ENCODE measurements at places on chromosomes 13 and 19. TPM values are rescaled to one million over a fixed set of nuclear protein-coding genes. Genes with fewer than 3 reads are reported as not detected.

- DNase-seq, result no peak
Measured at GRCh38 chr13:48210178-48210577, 22.8 kb upstream of the ITM2B start.

- no peak for DNase-seq
Measured at GRCh38 chr13:92312823-92313222, 913.8 kb upstream of the GPC6 start.

DNA sequence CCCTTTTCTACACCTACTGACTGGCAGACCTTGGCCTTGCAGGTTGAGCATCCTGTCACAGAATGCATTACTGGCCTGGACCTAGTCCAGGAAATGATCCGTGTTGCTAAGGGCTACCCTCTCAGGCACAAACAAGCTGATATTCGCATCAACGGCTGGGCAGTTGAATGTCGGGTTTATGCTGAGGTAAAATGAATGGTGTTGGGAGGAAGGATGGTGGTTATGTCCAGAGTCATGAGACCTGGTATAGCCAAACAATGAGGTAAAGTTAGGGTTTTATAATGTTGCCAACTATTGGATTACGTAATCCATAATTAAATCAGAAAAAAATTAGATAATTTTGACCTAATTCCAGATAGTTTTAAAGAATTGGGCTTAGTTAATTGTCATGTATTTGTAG, 212.5 kb downstream of the PCCA start:
- no peak for DNase-seq

- no peak for DNase-seq
Measured at GRCh38 chr13:46628622-46629365, 75.8 kb downstream of the LRCH1 start.

- DNase-seq, result peak; percentile 94
Measured at GRCh38 chr19:47663911-47664771, 49.1 kb upstream of the EHD2 start.

GRCh38 chr13:87671753-87672605, 808 bp downstream of the SLITRK5 start:
- DNase-seq, result peak; percentile 87

ZNF649 gene
- 15.0 TPM for total RNA-seq

TIMM50 gene
- 36.1 TPM for total RNA-seq

Data from esophagus muscularis mucosa (tissue), 4 donors.